ENCODE measurements at places on chromosomes 11 and 22. TPM values are rescaled to one million over a fixed set of nuclear protein-coding genes. Genes with fewer than 3 reads are reported as not detected.
A peak's percentile ranks its signal among the peaks of the same experiment; 100 is the strongest.

DNA sequence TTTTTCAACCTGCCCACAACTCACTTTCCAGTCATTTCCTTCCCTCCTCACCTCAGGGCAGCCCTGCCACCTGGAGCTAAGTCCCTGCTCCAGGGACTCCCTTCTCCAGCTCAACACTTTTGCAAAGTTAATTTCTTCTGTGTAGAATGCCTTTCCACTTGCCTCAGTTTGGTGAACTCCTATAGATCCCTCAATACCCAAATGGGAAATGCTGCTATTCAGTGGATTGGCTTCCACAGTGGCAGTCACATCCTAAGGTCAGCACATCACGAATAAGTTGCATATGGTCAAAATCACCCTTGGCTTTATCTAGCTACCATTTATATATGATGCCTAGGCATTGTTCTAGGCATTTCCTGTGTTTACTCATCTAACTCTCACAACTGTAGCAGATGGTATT is 23.6 kb downstream of the GDPD5 start:
- no peak for DNase-seq

DNA sequence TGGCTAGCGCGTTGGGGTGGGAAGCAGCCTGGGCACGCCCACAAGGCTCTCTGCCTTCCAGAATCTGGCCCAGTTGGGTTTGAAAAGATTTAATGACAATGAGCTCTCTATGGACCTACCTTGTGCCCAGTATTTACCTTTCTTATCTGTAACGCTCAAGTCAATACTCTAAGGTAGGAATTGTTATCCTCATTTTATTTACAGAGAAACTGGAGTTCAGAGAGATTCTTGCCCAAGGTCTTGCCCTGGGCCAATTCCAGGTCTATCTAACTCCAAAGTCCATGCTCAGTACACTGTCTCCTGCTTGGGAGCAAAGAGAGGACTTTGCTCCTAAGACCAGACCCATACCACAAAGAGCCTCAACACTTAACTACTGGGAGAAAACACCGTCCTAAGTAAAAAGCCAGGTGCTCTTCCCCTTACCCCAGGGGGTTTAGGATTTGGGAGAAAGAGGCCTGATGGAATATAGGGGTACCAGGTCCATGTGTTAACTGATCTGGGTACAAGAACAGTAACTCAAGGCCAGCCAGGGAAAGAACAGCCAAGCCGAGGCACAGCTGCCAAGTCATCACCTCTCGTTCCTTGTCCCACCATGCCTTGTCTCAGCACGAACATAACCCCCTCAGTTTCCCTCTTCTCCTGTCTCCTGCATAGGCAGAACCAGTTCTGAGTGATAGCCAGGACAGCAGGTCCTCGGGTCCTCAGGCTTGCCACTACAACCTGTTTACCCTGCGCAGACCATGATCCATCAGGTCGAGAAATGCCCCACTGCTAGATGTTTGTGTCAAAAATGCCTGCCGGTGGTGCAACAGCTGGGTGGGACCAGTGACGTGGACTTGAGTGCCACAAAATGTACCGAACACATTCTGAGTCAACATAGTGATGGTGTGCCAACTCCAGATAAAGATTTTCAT is 14.6 kb downstream of the APOA4 start:
- peak; percentile 98 for DNase-seq

- DNase-seq = no peak
Measured at GRCh38 chr11:77090373-77091111, 12.1 kb upstream of the OMP start.

DNA sequence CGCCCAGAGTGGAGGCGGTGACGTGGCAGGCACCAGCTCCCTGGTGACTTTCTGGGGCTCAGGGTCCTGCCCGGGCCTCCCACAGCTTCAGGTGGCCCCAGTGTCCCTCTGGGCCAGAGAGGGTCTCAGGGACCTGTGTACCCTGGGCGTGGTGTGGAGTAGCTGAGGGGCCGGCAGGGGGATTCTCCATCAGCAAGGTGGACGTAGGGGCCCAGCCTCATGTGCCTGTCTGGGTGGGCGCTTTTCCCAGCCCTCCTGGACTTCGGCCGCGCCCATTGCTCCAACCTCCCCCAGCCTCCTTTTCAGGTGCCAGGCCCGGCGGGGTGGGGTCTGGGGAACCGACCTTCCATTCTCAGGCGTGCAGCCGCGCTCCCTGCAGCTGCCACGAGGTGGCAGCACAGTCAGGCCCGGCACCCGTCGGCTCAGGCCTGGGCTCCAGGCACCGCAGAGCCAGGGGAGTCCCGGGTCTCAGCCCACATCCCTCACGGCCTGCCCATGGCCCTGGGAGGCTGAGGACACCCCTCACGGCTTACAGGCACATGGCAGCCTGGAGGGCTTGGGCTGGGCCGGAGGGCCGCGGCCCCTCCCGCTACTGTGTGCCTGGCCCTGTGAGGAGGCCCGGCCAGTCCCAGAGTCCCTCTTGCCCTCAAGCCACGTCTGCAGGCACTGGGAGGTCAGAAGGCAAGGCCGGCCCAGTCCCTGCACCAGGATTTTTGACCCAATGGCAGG is 19.9 kb upstream of the MUC5B start:
- peak; percentile 24 for DNase-seq

The OR5AL1 gene
- not detected for total RNA-seq

The ELP4 gene
- 23.1 TPM for total RNA-seq

The OLFML1 gene
- total RNA-seq = 0.69 TPM

DNA sequence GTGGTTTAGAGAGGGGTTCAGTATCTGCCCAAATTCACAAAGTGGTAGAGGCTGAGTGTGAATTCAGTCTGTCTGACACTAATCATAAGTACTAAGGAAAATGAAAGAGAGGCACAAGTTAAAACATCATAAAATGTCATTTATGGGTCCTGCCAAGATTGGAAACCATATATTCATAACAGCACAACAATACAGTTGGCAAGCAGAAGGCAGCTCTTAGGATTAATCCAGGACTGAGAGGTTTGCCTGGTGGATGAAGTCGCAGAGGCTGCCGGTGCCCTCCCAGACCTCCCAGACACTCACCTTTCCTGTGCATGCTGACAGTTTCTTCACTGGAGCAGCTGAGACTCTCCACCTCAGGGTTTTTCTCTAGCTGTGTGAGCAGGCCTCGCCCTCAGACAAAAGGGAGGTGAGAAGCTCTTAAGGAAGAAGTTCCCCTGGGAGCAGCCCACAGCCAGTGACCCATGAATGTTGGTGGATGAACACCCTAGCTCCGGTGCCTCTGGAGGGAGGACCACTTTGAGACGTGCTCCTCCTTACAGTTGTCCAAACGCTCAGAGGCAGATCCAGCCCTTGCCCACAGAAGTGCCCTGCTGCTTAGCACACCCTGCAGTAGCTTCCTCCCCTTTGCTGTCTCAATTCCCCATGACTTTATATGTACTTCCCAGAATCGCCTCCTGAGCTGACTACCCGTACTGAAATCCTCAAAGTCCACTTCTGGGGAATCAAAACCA is 43.7 kb downstream of the MAML2 start:
- DNase-seq = no peak

The PRG3 gene
- not detected for total RNA-seq

- DNase-seq = no peak
Measured at GRCh38 chr11:873706-874105, 31.1 kb downstream of the TSPAN4 start.

DNA sequence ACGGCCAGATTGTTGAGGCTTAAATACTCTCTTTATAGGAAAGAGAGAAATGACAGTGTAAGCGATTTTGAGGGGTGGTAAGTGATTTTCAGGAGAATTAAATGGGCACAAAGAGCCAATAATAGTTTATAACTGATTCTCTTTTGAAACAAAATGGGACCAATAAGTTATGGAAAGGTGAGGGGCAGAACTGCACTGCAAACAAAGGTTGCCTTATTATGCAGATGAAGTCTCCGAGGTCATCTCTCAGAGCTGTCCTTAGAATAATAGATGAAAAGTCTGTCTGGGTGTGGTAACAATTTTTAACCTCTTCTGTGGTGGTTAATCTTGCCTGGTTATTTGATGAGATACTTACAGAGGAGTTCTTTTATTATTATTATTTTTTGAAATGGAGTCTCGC is 14.7 kb upstream of the CRTAM start:
- no peak for DNase-seq

The IGLL1 gene
- total RNA-seq = not detected

The TRIM49 gene
- total RNA-seq = not detected

The TRIM77 gene
- not detected for total RNA-seq

GRCh38 chr11:65539744-65540289 is 14.9 kb downstream of the SCYL1 start:
- DNase-seq = no peak

The MS4A1 gene
- not detected for total RNA-seq

The OR4D5 gene
- total RNA-seq = not detected

- DNase-seq = no peak
Measured at GRCh38 chr22:46748908-46749675, 11.0 kb upstream of the CERK start.

The ST3GAL4 gene
- total RNA-seq = 13.3 TPM

The MISFA gene
- total RNA-seq = 4.8 TPM

DNA sequence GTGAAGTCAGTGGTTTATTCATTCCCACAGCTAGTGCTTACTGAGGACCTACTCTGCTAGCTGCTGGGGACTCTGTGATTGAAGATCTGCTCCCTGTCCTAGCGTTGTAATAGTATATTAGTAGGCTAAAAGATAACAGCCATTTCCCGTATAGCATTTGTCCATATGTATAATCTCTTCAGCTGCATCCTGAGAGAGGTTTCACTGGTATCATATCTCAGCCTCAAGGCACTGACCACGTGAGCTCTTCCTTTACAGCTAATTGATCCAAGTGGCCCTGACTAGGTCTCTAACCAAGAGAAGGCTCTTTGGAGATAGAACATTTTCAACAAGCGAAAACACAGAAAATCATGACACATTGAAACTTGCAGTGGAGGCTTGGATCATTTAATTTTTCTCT is 110.2 kb downstream of the APIP start:
- DNase-seq = no peak
